Esophagus squamous epithelium (tissue), 5 donors: ENCODE measurements at places on chromosomes 2 and 18.

- no peak for DNase-seq
Observed at GRCh38 chr2:98665677-98666076, 57.3 kb downstream of the UNC50 start.

DNA sequence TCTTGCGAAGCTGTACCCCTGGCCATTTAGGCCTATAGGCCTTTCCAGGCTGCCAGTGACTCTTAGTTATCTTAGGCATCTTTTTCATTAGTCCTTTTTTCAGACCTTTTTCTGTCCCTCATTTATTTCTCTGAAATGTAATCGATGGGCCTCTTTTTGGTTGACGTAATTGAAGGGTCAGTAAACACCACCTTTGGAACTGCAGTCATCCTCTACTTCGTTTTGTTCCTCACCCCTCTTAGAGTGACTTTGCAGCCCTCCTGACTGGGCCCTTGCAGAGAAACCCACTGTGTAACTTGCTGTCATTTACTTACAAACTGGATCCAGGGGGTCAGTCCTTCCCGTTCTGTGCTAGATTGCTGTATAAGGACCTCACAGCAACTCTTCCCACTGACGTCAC is 23.2 kb downstream of the CENPO start:
- DNase-seq = no peak

GRCh38 chr18:44067186-44067585 is 613.5 kb upstream of the SETBP1 start:
- DNase-seq = no peak

DNA sequence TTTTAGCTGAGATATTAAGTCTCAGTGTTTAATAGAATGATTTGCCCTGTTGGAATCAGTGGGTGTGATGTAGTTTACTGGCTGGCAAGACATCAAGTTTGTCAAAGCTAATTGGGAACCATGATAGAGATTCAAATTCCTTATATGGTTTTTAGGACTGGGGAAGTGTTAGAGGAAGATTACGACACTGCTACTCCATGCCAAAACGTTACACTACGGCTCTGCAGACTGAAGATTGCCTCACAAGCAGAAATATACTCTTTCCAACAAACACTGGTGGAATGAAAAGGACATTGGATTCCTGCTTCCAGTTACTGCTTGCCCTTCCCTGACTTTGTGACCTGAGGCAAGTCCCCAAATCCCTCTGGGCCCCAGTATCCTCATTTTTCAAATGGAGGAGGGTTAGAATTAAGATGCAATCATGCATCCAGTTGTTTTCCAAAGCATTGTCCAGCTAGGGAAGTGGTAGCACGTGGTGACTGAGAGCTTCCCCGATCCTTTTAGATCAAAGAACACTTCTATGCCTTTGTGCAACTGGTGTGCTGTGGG is 147.6 kb downstream of the CDC42EP3 start:
- DNase-seq = no peak

- no peak for DNase-seq
Observed at GRCh38 chr2:197576631-197577030, 60.8 kb downstream of the MOB4 start.

DNA sequence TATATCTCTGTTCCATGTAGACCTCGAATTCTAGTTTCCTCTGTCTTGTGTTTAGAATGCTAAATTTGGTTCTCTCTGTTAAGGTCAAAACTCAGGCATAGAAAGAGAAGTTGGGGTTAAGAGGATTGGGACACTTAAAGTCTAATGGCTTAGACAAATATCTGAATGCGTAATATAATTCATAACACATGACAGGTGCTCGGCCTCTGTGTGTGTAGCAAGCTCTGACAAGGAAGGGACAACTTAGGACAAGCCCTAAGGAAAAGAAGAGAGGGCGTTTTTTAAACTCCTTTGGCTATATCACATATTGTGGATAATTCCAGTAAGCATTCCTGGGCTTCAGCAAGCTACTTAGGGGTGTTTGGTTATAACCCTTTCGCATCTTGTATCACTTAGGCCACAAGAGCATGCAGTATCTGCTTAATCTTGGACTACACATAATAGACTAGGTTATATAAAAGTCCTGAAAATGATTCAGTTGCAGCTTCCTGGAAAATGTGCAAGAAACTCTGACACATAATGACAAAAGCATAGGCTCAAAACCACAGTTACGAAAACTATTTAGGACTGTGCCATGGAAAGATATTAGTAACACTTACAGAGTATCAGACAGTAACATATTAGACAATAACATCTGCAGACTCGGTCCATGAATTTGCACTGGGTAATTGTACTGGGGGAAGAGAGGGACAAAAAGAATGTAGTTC is 16.1 kb upstream of the CREB1 start:
- no peak for DNase-seq

GRCh38 chr2:111171337-111171930 is 50.7 kb downstream of the BCL2L11 start:
- no peak for DNase-seq

GRCh38 chr2:106011380-106011779 is 182.7 kb downstream of the UXS1 start:
- DNase-seq = no peak
